ENCODE measurements at places on chromosomes 1 and 21.

GRCh38 chr1:232507571-232507970, 122.4 kb downstream of the SIPA1L2 start:
- no peak for DNase-seq

DNA sequence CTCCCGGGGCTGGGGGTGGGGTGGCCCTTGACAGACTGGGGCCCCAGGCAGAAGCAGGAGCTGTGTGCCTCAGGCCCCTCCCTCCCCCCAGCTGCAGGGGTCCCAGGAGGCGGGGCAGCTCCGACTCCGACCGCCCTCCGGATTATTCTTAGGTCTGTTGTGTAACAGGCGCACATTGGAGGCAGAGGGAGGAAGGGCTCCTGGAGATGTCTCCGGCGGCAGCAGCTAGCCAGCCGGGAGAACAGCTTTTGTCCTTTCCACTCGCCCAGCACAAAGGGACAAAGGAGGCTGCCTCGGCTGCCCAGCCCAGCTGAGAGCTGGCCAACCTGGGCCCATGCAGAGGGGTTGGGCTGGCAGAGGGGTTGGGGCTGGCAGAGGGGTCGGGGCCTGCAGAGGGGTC, 29.7 kb upstream of the PLCH2 start:
- DNase-seq = no peak

DNA sequence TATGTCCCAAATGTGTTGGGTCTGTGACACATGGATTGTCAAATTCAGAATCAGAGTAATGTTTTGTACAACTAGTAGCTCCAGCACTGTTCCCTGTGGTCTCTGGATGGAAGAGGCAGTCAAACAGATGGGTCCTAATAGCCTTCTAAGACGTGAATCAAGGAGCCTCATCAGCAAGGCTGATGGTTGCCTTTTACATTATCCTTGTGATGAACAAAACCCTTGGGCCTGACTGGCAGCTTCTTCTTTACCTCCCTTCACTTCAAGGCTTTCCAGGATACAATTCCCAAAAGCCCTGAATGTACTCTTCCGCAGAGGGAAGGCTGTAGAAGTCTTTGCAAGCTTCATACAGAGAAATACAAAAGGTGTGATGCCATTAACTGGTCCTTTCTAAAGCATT, 633.3 kb downstream of the USP25 start:
- no peak for DNase-seq

DNA sequence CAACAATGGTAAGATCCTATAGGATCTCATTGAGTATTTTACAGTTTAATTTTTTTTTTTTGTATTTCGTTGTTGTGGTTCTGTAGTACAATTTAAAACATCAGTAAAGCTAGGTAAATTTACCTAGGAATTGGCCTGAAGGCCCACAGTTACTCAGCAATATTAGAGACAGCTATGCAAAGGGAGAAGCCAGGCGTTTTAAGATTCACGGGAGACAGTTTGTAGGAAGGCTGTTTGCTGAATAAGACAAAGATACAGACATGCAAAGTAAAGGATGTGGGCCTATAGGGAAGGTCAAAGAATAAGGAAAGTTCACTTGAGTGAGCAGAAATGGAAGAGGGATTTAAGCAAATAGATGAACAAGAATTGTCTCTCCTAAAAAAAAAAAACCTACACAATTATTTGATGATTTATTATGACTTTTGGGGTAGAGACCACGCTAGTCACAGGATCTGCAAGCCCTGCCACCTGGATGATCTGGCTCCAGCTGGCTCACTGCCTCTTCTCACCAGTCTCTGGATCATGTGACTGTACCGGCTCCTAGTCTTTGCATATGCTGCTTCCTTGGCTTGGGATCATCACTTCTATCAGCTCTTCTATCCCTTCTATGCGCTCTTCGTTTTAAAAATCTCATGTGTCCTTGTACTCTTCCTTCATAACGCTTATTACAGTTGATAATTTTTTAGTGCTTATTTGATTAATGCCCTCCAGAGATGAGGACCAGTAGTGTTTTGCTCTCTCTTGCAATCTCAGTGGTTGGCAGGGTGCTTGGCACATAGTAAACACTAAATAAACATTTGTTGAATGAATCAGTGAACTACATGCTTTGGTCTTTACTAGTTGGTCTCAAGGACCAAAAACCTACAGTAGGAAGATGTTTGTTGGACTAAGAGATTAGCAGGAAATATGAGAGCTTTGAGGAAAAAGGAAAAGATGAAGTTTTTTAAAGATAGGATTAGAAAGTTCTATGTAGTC, 14.1 kb downstream of the DYRK1A start:
- no peak for DNase-seq

DNA sequence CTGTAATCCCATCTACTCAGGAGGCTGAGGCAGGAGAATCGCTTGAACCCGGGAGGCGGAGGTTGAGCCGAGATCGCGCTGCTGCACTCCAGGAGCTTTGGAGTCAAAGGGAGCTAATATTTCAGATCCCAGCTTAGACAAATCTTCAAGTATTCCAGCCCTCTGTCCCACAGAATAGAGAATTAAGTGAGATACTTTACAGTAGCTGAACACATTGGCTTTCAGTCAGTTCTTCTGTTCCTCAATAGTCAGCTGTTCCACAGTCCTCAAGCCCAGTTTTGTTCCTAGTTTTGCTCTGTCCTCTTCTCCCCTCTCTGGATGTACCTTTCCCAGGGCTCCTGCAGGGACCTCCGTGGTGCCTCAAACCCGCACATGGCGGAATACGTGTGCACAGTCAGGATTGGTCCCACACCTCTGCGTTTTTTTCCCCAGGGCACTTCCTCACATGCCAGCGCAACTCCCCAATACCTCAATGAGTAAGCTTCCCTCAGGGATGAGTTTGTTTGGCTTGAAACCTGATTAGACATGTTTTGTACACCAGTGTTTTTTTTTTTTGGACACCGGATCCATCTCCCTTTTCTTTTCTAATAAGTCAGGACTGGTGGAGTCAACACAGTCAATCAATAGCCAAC, 1.2 kb downstream of the MFN2 start:
- DNase-seq = no peak

All from activated CD4-positive, alpha-beta T cell treated with anti-CD3 and anti-CD28 coated beads for 24 hours (primary cell).